ENCODE measurements at places on chromosomes 4 and X.

DNA sequence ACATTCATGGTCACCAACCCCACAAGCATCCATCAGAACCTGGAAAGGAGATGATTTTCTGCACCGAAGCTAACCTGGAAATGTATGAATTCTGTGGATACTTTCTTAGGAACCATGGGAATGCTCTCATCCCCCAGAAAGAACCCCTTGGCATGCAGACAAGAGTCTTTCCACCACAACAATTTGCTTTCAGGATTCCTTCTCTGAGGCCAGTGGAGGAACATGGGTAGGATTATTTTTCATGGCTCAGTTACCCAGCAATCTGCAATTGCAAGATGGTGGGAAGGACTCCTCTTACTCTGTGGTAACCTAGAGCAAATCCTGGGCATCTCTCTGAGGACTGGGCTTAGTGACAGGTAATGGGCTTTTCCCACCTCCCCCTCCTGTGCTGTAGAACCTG is 131.9 kb upstream of the MSX1 start:
- DNase-seq, result no peak

DNA sequence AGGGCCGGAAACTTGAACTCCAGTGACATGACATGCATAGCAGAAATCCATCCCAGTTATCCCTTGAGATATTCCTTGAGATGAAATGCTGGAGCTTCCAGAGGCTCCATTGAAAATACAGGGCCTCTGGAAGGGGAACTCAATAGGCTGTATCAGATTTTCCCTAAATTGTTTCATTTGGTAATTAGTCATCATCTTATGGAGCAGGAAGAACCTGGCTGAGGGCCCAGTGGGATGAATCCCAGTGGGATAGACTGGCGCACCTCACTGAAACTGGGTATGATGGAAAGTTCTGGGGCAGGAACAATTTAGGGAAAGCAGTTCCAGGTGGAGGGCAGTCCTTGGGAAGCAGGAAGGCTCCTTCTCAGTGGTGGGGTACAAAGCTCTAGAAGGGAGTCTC is 307.8 kb upstream of the DIPK2B start:
- DNase-seq, result peak; percentile 58

DNA sequence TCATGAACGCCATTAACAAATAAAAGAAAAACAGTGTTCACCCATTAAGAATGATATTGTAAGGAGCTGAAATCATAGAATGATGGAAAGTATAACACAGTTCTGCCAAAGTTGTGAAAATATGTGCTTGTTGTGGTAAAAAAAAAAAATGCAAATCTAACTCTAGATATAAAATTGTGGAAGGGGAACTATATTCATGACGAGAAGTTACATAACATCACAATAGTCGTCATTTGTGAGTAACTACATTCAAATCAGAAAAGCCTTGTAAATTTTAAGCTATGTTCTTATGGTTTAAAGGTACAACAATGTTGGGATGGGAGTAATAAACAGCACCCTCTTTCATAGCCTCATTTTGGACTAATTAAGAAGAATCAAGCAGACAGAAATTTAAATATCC is 57.6 kb upstream of the PRDM8 start:
- no peak for DNase-seq

- no peak for DNase-seq
These were observed 610.2 kb downstream of the UBE2NL start for GRCh38 chrX:144494074-144494473.

DNA sequence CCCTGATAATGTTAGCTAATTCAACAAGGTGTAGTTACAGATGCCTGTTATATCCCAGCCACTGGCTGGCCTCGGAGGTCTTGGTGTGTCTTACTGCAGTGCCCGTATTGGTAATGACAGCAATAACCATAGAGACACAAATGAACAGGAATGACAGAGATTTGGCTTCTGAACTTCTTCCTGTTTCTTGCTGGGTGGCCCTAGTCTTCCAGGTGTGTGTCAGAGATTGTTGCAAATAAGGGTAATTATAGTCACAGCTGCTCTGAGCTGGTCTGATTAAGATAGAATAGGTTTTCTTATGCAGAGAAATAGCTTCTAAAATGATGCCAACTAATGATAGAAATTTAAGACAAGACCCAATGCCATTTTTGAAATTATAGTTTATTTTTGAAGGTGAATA is 64.1 kb upstream of the MAD2L1 start:
- no peak for DNase-seq

GRCh38 chrX:31483336-31483735 is 411.5 kb upstream of the FTHL17 start:
- no peak for DNase-seq
